NCI-H526 treated with DMSO at 0.1 percent for 48 hours (cell line): ENCODE measurements at places on chromosomes 3 and 15.

- no peak for DNase-seq
These were observed 19.0 kb downstream of the ARL14 start for GRCh38 chr3:160695915-160696327.

DNA sequence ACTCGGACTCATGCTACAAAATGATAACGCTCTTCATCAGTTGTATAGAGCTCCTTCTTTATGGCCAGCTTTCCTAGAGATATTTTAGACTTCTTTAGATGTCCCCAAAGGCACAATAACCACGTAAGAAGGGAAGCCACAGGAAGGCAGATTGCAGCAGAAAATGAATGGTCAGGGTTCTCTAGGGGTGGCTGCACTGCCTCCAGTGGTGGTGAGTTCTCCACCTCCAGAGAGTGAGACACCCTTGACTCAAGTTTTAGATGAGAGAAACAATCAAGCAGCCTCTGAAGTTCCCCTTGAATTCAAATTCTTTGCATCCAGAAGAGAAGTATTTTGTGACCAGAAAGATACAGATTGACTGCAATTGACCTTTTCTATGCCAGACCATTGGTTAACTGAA is 191.5 kb downstream of the TP63 start:
- no peak for DNase-seq

GRCh38 chr3:4759689-4760312 is 219.4 kb upstream of the BHLHE40 start:
- no peak for DNase-seq

- no peak for DNase-seq
These were observed 57.9 kb downstream of the EPHB1 start for GRCh38 chr3:134852893-134853351.

GRCh38 chr15:59179717-59180116 is 26.9 kb upstream of the LDHAL6B start:
- DNase-seq = no peak

DNA sequence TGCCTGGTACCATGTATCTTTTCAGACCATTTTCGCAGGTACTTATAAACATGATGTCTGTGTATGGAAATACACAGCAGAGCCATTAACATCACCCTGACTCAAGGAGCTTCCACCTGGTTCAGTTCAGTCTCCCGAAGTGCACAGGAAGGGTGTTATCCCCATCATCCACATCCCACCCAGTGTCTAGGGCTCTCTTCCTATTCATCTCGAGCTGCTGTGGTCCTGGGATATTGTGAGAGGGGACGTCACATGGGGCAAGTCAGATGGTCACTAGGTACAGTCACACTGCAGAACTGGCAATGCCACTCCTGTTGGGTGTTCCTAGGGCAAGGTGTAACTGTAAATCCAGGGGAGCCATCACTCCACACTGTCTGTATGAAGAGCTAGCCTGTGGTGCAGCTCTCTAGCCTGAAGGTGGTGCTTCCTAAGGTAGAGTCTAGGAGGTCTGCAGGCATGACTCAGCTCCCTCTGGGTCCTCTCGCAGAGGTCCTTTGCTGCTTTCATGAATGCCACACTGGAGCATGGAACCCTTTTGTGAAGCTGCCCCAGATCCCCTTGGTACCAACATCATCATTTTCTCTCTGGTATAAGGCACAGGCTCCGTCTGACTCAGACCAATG is 13.9 kb downstream of the ISLR2 start:
- no peak for DNase-seq

GRCh38 chr3:139317660-139318430 is 26.0 kb upstream of the MRPS22 start:
- DNase-seq = no peak

- no peak for DNase-seq
These were observed 27.1 kb upstream of the SKIL start for GRCh38 chr3:170330366-170330765.

GRCh38 chr15:31396881-31397560 is 70.4 kb downstream of the KLF13 start:
- DNase-seq = peak; percentile 80

- DNase-seq = no peak
These were observed 294.6 kb downstream of the EPHA3 start for GRCh38 chr3:89402051-89402450.

DNA sequence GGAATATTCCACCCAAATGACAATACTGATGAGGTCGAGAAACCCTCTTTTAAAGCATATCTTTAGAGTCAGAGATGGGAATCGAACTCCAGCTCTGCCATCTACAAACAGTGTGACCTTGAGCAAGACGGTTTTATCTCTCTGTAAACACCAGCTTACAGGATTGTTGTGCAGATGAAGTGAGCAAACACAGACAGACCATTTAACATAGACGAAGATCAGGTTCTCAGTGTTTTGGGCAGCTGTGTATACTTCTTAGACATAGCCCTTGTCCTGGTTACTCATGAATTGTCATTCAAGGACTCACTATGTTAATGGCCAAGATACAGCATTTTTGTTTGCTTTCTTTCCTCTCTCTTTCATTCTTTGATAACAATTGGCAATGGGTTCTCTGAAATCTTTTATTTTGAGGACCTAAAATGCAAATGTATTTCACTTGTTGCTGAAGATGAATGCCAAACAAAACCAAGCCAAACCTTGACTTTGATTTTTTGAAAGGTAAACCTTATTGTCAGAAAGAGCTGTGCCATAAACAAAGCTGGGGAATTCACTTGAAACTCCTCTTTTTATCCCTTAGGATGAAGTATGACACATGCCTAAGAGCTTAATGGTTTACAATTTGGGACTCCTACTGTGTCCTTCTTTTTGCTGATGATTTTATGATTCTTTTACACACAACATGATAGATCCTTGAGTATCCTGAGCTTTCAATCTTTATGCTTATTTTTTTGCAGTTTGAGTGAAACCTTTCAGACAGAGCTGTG is 250.0 kb upstream of the PDZRN3 start:
- DNase-seq = no peak

DNA sequence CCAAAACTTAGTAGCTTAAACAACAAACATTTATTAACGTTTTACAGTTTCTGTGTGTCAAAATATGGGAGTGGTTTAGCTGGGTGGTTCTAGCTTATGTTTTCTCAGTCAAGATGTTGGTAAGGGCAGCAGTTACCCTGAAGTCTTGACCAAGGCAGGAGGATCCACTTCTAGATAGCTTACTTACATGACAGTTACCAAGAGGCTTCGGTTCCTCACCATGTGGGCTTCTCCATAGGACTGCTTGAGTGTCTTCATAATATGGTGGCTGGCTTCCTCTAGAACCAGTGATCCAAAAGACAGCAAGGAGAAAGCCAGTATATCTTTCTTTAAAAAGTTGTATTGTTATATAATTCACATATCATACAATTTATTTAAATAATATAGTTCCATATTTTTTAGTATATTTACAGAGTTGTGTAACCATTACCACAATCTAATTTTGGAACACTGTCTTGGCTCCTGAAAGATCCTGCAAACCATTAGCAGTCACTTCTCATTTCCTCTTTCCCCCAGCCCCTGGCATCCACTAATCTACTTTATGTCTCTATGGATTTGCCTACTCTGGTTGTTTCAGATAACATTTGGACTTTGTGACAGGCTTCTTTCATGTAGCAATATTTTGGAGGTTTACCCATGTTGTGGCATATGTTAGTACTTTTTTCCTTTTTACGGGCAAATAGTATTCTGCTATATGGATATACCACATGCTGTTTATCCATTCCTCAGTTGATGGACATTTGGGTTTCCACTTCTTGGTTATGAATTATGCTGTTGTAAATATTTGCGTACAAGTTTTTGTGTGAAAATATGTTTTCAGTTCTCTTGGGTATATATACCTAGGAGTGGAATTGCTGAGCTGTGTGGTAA is 33.3 kb downstream of the MAPK6 start:
- no peak for DNase-seq

DNA sequence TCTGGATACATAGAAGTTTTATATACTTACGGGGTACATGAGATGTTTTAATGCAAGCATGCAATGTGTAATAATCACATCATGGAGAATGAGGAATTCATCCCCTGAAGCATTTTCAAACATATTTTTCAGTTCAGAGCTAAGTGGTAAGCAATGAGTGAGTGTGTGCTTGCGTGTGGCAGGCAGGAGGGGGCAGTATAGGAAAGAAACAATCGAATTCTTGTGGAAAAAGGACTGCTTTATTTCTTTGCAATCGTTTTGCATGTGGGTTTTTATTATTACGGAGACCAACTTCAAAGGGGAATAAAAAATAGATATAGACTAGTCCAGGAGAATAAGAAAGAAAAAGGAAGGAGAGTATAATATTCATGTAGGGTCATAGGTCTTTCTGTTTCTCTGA is 271.6 kb downstream of the CHL1 start:
- DNase-seq = no peak

DNA sequence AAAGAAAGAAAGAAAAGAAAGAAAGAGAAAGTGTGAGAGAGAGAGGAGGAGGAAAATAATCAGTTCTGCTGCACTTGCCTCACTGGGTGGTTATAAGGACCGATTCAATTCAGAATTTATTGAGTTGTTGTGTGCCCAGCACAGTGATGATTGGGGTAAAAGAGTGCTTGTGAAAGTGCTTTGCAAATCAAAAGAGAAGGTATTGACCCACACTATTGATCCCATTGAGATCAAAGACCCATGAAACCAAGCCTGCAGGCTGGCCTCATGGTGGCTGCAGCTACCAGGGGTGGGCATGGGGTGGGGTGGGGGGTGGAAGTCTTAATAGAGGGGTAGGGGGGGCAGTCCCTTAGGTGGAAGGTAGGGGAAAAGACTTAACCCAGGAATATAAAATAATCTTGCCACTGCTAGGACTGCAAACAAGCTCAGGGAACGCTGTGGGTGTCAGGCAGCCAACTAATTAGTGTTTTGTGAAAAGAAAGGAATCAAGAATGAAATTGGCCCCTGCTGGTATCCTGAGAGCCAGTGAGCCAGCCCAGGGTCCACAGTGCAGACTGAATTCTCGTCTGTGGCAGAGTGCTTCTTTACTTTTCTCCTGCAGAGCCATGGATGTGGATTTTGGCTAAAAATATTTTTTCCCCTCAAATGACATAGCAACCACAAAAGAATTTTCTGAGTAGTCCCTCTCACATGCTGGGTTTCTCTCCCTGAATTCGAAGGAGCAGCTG is 34.2 kb downstream of the CLEC3B start:
- DNase-seq = no peak

- peak; percentile 56 for DNase-seq
These were observed 330.8 kb upstream of the AGTR1 start for GRCh38 chr3:148366743-148367410.

GRCh38 chr3:152835601-152836102 is 721 bp downstream of the P2RY1 start:
- DNase-seq = no peak

DNA sequence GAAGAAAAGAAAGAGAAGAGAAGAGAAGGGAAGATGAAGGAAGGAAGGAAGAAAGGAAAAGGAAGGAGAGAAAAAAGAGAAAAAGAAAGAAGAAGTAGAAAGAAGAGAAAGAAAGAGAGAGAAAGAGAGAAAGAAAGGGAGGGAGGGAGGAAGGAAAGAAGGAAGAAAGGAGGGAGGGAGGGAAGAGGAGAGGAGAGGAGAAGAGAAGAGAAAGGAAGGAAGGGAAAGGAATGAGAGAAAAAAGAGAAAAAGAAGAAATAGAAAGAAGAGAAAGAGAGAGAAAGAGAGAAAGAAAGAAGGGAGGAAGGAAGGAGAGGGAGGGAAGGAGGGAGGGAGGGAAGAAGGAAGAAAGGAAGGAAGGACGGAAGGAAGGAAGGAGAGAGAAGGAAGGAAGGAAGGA is 217.9 kb upstream of the POU1F1 start:
- DNase-seq = no peak

DNA sequence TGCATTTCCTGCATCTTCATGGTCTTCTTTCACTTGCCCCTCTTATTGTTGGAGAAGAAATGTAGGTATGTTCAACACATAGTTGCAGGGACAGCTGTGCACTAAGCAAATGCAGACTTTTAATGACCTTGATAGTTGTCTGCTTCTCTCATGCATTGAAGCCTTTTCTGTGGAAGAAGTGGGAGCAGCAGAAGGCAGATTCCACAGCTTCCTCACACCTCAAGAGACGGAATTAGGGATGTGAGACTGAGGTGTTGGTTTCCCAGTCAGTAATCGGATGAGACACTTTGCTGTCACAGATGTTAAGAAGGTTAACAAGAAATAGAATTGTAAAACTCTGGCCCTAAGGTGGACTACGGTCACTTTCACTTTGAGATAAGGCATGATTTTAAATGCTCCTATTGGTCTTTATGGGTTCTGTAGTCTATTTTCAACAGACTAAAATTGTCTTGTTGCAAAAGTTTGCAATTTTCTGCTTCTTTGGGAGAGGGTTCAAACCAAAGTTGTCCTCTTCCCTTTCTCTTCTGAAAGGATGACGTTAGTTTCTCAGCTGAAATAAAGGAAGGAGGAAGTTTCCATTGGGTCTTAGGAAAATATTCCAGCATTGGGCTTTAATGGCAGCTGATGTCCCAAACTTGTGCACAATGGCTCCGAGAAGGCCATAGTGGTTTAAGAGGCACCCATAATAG is 117.4 kb downstream of the LPP start:
- no peak for DNase-seq

DNA sequence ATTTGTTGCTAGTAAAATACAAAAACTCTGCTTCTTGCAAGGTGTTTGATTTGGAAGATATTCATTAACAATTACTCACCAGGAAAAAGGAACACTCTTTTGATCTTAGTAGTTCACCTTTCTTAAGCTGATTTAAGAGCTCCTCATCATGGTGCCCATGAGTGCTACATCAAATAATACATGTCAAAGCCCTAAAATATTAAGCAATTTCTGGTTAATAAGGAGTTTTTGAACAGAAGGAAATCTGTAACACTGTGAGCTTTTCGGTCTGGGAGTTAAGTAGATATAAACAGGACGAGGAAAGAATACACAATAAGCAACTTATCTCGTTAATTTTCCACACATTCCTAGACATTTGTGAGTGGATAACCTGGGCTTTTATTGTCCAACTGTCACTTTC is 83.9 kb upstream of the DCBLD2 start:
- no peak for DNase-seq

DNA sequence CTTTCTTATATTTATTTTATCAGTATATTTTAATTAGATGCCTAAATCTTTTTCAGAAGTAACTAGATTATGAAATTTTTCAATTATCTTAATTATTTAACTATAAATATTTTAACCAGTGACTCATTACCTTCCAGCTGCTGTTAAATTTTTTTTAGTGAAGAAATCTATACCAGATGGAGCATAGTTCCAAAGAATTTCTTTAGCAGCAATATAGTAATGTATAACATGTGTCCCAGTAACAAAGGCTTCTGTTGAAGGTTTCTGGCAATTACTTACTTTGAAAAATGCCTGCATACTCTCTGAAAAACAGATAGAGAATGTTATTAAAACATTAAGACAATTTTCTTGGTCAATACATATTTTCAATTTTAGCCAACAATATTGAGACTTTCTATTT is 45.1 kb upstream of the CP start:
- no peak for DNase-seq

GRCh38 chr15:57548835-57549234 is 42.9 kb upstream of the MYZAP start:
- no peak for DNase-seq

DNA sequence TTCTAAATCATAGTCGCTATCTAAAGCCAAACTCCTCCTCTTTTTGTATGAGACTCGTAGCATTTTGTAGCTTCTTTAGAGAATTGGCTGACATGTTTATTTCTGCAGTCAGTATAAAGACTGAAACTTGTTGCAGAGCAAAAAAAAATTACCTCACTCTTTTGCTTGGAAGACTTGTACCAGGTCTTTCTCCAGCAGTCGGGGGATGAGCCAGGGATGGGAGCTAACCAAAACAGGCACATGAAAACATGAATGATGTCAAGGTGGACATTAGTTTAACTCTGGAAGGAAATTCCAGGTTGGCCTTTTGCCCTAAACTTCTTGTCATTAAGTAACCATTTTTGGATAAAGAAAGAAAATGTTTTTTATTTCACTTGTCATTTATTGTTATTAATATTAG is 47.0 kb upstream of the SCAANT1 start:
- no peak for DNase-seq
